Activated T-cell treated with anti-CD3 and anti-CD28 coated beads, Interleukin-2, amount 50 U/mL, for 4 hours (primary cell): ENCODE measurements at places on chromosomes 2 and 18. TPM values are rescaled to one million over a fixed set of nuclear protein-coding genes. Genes with fewer than 3 reads are reported as not detected.

GRCh38 chr2:172698041-172698863 lies 37.4 kb upstream of the RAPGEF4 start:
- DNase-seq = no peak

- no peak for DNase-seq
Observed at GRCh38 chr2:10149635-10150034, 27.1 kb downstream of the RRM2 start.

- DNase-seq = no peak
Observed at GRCh38 chr2:179438654-179439053, 174.0 kb upstream of the SESTD1 start.

GRCh38 chr2:120845277-120845676 lies 109.6 kb downstream of the GLI2 start:
- DNase-seq = no peak

GRCh38 chr2:50594233-50594632 lies 437.7 kb downstream of the NRXN1 start:
- no peak for DNase-seq

DNA sequence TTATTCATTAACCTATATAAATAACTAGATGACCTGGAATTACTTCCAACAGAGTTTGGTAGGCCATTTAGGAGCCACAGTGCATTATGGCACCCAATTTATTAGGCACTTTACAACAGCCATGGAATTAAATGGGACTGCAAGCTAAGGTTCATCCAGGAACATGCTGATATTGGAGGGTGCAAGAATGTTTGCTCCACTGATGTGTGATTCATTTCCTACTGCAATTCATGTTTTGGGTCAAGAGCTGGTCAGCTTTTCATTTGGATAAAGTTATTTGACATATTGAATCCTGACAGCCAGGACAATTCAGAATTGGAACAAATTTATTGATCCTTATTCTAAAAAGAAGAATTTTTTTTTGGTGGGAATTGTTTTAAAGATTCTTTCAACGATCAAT lies 11.8 kb upstream of the LYPD1 start:
- DNase-seq = no peak

- DNase-seq = peak; percentile 42
Observed at GRCh38 chr18:47754311-47755101, 176.0 kb downstream of the SMAD2 start.

GRCh38 chr18:62852851-62853250 lies 137.5 kb downstream of the PHLPP1 start:
- DNase-seq = no peak

The EFR3B gene
- 0.37 TPM for total RNA-seq

The NEU2 gene
- not detected for total RNA-seq
